ENCODE measurements at places on chromosomes 12 and 14. TPM values are rescaled to one million over a fixed set of nuclear protein-coding genes. Genes with fewer than 3 reads are reported as not detected.

Gene JDP2
- total RNA-seq, result 66.7 TPM

Gene DYNC1H1
- 296 TPM for total RNA-seq

Gene NPFF
- not detected for total RNA-seq

Gene MMP19
- 0.24 TPM for total RNA-seq

Gene MIP
- total RNA-seq, result not detected

Gene LMNTD1
- total RNA-seq, result not detected

Gene CFAP54
- total RNA-seq, result 0.85 TPM

Gene BDKRB2
- 0.64 TPM for total RNA-seq

Gene KRT78
- 1.3 TPM for total RNA-seq

Data from tracheal epithelial cell (primary cell).